ENCODE measurements at places on chromosomes 1 and 21.

- DNase-seq: no peak
These were observed 488 bp downstream of the SLC35D1 start for GRCh38 chr1:67053535-67053784.

DNA sequence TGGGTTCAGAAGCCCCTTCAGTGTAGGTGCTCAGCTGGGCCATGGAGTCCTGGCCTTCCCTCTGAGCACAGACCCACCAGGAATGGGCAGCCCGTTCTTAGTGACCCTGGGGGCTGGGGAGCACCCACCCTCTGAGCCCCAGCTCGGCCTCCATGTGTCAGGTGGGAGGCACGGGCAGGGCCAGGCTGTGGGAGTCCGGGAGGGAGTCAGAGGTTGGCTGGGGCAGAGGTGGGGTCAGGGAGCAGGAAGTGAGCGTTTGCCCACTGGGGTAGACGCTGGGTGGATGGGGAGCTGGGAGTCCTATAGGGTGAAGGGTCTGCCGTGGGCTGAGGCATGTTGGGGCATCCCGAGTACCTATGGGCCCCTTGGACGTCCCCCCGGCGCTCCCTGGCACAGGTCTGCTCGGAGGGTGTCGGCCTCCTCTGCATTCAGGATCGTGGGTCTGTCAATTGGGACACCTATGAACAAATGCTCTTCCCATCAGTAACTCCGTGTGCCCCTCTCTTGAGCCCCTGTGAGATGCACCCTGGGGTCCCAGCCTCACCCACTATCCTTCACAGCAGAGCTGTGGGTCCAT, 30.5 kb downstream of the COL18A1 start:
- no peak for DNase-seq

DNA sequence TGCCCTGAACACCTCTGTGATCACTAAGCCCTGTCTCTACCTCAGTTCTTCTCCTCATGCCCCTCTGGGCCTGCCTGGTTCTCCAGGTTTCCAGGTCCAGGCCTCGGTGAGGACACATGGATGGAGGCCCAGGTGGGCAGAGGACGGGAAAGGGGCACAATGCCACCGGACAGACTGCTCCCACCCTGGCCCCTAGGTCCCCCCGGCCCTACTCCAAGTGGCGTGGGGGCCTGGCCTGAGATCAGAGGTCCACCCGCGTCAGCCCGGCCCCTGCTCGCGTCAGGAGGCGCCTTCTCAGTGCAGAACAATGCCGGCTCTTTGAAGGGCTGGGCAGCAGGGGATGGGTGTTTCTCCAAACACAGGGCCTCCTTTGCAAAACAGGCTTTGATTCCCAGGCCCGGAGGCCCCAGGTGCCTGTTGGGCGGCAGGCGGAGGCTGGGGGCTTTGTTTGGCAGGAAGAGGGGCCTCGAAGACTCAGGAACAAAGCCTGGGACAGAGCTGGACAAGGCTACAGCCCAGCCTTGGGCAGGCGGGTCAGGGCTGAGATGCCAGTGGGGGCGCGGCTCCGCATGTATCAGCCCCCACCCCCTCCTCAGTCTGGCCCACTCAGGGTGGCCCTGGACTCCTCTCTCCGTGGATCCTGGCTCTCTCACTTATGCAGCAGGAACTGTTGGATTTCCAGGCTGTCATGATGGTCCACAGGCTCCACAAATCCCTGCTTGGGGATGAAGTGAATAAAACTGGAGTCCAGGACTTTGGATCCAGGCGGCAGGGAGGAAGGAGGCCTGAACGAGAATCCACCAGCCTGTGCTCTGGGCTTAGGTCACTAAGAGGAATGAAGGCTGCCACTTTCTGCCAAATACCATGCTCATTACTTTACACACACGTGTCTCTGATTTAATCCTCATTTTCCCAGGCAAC, 77.4 kb upstream of the SLC2A1 start:
- DNase-seq: no peak

GRCh38 chr1:23159963-23160877, 8.4 kb downstream of the LUZP1 start:
- no peak for DNase-seq

GRCh38 chr1:33946836-33947235, 83.0 kb downstream of the HMGB4 start:
- DNase-seq: no peak

DNA sequence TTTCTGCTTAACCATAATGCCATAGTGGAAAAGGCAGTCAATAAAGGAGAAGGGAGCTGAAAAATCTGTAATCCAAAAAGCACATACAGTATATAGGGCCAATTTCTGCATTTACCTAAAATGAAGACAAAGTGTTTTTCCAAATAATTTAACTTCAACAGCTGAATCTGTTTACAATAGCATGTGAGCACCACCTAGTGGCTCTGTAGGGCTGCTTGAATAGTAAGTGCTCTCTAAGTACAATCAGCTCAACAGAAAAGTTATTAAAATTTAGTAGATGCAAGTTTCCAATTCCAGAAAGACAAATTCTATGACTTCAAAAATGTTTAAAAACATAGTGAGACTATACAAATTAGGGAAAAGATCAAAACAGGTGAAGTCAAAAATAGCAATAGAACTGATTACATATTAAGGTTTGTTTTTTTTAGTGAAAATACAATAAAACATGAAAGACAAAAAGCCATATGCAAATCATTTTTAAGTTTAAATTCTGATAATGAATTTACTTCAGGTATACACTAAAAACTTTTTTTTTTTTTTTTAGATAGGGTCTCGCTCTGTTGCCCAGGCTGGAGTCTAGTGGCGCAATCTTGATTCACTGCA, 220.0 kb downstream of the SETD4 start:
- peak; percentile 59 for DNase-seq

DNA sequence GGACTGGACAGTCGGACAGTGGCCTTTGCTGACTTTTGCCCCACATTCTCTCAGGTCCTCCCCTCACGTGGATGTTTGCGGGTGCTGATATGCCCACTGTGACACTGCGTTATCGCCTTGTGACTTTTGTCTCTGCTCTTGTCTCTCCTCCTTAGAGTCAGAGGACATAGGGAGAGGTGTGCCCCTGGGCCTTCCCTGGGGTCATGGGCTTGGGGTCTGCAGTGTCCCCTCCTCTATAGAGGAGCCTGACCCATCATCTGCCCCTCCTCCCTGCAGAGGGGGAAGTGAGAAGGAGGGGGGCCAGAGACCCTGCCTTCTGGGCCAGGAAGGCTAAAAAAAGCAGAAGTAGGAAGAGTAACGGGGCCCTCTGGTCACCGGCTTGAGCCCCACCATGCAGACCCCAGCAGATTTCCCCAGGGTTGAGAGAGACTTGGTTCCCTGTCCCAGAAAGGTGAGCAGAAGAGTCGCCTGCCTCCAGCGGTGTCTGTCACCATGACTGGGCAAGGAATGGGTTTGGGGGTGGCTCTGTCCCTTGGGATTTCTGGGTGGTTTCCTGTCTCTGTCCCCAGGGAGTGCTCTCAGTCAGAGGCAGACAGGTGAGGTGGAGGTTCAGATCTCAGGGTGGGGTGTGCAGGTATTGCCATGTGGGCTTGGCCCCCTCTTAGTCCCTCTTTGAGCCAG, 13.3 kb downstream of the RPS6KA1 start:
- DNase-seq: no peak

DNA sequence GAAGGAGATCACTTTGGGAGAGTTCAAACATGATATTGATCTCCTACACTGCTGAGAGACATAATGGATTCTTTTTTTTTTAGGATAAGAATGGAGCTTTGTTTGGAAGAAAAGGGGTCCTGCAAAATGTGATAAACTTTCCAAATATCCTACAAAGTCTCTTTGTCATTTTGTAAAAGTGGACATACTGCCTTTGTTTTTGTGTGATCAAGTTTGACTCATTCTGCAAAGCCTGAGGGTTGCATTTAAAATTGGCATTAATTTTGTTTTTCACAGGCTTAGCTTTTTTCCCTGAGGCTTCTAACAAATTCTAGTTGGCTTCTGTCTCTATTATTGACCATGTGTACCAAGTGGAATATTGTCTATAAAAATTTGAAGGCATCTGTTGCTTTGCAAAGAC, 113.2 kb downstream of the AK5 start:
- DNase-seq: no peak

- DNase-seq: no peak
These were observed 20.5 kb downstream of the TMEM51 start for GRCh38 chr1:15173863-15174614.

DNA sequence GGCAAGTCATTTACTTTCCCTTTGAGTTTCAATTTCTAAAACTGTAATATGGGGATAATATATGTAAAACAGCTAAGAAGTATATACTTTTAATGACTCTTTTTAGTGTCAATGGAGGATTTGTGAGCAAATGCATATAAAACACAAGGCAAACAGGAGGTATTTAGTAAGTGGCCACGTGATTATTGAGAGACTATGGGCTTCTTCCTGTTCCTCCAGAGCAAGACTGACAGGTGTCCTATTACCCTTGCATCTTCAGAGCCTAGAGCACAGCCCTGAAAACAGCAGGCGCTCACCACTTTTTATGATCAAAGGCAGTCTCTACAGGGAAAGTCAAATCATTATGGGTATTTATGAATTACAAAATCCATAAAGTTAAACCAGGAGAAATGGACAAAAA, 941 bp upstream of the ROR1 start:
- DNase-seq: no peak

- no peak for DNase-seq
These were observed 101.7 kb upstream of the BEND5 start for GRCh38 chr1:48878191-48878940.

DNA sequence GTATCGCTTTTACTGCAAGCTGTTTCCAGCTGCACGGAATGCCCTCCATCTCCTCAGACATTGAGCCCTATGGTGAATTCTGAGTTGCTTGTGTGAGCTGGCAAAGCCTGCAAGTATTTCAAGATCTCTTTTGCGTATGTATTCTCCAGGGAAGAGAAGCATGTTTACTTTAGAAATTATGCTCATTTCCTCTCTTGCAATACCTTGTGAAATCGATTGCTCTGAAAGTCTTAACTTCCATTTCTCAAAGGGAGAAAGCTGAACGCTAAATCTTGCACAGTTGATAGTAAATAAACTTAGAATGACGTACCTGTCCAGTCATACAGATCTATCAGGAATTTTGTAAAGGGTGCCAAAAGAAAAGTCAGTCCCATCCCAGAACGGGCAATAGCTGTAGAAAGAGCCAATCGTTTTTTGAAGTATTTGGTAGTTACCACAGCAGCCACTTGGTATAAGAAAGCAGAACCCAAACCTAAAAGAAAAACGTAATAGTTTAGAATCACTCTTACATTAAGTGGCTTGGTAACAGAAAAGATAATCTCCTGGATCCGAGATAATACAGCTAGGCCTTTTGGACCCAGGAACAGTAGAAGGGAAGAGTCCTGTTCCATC, 10.0 kb downstream of the SLC16A4 start:
- no peak for DNase-seq

DNA sequence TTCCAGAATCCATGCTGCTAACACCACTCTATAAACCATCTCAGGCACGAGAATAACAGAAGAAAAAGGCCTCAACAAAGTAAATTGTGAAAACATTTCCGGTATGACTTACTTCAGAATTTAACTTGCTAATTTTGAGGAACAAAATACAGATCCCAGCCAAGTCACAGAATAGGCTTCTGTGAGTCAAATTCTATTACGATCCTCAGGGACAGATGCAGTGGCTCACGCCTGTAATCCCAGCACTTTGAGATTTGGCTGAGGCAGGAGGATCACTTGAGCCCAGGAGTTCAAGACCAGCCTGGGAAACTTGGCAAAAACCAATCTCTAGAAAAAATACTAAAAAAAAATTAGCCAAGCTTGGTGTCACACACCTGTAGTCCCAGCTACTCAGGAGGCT, 8.8 kb upstream of the CCDC27 start:
- no peak for DNase-seq

DNA sequence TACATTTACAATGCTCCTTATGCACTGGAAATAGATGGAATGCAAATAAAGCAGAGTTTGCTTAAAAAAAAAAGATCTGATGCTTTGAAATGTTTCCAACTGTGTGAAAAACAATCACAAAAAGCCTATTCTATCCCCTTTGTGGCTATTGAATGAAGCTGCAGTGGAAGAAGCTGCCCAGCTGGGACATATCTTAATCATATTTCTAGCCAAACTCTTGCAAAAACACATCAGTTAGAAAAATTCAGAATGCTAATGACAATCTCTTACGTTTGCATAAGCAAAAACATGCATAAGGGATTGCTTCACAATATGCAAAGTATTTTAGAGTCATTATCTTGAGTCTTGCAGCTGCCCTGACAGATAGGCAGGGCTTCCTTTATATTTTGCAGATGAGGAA, 526.4 kb upstream of the USP24 start:
- DNase-seq: no peak

DNA sequence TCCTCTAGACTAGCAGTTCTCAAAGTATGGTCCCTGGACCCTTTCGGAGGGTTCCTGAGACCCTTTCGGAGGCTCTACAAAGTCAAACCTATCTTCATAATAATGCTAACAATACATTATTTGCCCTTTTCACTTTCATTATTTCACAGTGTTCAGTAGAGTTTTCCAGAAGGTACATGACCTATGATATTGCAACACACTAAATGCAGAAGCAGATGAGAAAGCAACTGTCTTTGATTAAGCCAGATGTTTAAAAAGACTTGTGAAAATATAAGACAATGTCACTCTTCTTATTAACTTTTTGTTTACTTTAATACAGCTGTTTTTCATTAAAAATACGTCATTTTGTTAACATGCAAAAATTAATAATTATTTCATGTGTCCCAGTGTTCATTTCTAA, 5.8 kb downstream of the KCNJ10 start:
- no peak for DNase-seq

GRCh38 chr1:224433041-224433691, 1.4 kb downstream of the WDR26 start:
- peak; percentile 58 for DNase-seq

DNA sequence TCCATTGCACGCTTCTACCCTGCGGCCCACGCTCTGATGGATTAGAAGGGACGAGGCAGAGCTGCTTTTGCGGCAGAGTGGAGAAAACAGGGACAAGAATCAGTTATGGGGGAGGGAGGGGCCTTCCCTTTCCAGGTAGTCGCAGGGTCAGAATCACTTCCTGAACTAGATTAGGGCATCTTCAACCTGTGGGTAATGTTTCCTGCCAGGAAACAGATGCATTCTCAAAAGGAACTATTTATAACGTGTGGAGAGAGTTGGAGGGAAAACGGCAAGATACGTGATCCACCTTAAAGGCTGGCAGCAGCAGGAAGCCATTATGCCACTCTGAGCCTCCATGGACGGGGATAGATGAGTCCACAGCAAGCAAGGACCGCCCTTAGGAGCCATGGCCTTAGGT, 59.9 kb upstream of the CNTN2 start:
- no peak for DNase-seq

DNA sequence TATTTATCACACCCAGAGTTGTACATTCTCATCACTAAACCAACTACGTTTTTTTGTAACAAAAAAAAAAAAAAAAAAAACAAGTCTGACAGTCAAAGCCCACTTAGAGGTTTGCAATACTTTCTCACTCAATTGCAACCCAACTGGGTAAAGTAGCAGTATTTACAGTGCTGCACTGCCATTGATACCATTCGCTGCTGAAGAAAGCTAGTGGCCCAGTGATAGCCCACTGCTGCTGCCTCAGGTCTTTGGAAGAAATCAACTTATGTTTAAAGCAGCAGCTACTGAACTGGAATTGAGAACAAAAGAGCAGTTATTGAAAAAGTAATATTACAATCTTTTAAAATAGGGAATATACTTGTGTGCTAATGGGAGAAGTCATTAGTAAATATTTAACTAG, 2.7 kb downstream of the HNRNPU start:
- peak; percentile 35 for DNase-seq

Measured in CD4-positive, alpha-beta T cell treated with Interleukin-17A for 1 hour (primary cell).